Stimulated activated CD4-positive, alpha-beta T cell treated with anti-CD3 and anti-CD28 coated beads, TNF-alpha, amount 100 ng/mL, for 24 hours (primary cell): ENCODE measurements at places on chromosomes 7 and 10.
A peak's percentile ranks its signal among the peaks of the same experiment; 100 is the strongest.

GRCh38 chr10:90871279-90871765, 452 bp upstream of the RPP30 start:
- no peak for DNase-seq

DNA sequence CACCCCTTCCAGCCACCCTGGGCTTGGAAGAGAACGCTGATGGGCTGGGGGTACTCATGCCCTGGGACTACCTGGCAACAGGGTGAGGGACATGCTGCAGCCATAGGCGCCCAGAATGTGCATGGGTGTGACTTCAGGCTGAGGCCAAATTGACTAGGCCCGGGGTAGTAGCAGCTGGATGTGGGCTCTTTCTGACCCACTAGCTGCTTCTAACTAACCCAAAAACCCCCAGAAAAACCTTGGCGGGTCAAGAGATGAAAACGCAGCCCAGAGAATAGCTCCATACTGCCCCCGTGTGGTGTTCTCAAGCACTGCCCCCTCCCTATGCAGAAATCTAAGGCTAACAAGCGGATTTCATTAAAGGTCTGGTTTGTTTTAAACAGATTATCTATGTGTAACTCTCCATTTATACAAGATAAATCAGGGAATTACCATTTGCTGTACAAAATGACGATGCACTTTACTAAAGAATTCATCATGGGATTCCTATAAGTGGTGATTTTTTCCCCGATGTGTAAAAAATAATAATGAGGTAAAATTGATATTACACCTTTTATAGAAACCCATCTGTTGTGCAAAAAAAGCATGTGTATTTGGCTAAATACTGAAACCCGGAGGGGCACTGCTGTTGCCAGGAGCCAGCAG, 4.2 kb downstream of the SMARCD3 start:
- peak; percentile 58 for DNase-seq

DNA sequence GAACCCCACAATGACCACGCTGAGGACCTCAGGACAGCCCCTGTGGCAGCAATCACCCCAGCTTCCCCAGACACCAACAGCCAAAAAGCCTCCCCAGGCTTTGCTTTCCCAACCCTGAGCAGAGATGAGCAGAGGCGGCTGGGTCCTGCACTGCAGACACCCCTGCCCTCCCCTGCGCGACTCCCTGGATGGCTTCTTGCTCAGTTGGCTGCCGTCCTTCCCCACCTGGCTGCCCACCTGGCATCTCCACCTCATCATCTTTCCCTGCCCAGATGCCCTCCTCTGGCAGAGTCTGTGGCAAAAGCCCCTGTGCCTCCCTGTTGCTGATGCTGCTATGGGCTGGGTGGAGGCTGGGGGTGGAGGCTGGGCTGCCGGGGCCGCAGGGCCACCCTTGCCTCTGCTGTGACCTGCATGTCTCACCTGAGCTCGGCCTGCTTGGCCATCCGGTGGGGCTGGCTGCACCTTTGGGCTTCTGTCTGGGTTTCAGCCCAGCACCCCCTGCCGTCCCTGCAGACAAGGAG, 567.7 kb downstream of the TCERG1L start:
- no peak for DNase-seq

- DNase-seq: peak; percentile 57
Observed at GRCh38 chr10:103192451-103193106, 493 bp downstream of the NT5C2 start.

DNA sequence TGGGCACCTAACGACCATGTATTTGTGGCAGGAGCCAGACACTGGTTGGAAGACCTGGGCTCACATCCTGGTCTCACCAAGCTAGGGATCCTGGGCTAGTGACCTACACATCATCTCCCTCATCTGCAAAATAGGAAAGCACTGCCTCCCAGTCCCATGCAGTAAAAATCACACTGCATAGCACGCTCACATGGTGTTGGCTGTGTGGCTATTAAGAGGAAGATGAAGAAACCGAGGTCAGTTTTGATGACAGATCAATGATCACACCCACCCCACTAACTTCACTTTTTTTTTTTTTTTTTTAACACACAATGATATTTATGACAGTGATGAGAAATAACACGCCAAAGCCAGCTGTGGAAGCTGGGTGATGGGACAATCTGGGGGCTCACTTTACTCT, 146.5 kb downstream of the RNF216 start:
- no peak for DNase-seq

GRCh38 chr7:2635810-2636701, 4.3 kb downstream of the TTYH3 start:
- DNase-seq: no peak

DNA sequence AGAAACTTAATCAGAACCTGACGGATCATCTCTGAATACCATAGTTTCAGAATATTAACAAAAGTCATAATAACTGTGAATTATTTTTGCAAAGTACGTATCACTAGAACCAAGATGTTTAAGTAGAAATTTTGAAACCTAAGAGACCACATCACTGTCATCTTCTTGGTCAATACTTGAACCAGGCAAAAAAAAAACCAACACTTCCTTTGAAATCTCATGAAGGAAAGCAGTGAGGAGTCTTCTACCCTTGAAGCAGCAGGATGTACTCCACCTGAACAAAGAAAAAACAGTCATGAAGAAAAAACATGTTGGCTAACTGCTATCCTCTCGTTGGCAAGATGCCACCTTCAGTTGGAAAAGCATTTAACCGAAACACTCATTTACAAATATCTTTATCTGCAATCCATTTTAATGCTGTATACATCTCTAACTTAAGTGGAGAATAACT, 82.4 kb downstream of the SRPK2 start:
- no peak for DNase-seq

DNA sequence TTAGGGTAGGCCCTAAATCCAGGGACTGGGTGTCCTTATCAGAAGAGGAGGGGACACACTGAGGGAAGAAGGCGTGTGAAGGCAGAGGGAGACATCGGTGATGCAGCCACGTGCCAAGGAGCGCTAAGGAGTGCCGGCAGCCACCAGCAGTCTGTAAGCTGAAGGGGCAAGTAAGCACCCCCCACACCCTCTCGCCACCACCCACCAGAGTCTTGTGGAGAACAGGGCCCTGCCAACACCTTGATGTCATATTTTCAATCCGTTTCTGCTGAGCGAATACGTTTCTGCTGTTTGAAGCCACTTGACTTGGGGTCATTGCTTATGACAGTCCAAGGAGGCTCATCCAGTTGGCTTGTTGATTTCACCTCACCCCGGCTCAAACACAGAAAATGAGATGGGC, 37.9 kb downstream of the RGS10 start:
- DNase-seq: no peak

GRCh38 chr10:77522268-77522809, 115.3 kb downstream of the KCNMA1 start:
- no peak for DNase-seq

DNA sequence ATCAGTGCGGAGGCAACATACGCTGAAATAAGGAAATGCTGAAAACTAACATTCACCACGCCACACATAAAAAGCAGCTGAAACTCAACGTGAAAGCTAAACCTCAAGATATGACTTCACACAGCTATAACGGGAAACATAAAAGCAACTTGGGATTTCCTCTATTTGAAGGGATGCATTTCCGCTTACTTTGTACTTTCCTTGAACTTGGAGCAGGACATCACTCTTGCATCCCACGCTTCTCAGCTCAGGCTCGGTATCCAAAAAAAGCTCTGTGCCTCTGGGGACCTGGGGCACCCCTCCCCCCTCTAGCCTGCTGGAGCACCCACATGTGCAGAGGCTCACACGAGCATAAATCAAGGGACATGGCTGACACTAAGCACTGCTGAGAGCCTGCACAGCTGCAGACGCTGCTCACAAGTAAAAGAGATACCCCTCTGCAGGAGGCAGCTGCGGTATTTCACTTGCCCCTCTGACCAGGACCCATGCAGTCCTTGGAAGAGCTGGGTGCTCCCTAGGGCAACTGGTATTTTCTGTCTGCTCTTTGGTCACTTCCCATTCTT, 34.2 kb downstream of the PARD3 start:
- no peak for DNase-seq

DNA sequence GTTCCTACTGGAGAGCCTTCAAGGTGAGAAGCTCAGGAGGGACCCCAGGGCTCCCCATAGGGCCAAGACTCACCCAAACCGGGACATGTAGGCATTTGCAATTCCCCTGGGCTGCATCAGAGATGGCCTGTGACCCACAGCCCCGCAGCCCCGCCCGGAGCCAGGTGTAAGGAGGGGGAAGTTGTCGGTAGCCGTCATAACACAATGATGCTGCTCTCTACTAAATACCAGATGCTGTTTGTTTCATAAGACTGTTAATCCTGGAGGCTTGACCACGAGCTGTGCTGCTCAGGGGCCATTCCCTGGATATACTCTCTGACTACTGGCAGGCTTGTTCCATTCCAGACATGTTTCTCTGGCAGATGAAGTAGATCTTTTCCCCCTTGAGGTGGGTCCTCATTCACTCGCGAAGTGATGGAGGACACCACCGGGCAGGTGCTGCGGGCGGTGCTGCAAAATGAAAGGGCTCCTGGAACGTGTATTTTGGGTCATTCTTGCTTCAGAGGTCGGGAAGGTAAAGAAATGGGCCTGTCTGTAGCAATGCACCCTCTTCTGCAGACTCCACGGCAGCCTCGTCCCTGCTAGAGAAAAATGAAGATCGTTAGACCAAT, 61.1 kb downstream of the MKI67 start:
- DNase-seq: no peak

DNA sequence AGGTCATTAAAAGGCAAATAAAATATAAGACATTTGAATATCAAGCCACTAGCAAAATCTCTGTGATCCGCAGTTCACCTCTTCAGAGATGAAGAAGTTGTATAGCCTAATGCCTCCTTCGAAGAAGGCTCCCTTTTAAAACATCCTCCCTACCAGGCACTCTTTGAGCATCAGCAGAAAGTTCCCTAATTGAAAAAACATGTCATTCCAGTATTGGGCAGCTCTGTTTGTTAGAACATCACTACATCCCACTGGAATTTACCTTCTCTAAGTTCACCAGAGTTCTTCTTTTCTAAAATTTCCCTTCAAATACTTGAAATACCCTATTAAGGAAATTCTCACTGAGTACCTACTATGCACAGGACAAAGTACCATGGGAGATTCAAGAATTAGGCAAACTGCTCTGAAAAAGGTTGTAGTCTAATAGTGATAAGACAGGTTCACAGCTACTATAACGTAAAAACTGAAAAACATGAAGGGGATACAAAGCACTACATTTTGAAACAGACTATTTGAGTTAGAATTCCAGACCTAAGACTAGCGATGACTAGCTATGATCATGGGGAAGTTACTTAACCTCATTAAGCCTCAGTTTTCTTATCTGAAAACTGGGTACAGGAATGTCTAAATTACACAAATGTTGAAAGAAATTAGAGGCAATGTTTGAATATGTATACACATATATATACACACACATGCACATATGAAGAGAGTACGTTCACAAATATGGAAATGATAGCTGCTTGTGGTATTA, 128.7 kb downstream of the ELAPOR2 start:
- no peak for DNase-seq

DNA sequence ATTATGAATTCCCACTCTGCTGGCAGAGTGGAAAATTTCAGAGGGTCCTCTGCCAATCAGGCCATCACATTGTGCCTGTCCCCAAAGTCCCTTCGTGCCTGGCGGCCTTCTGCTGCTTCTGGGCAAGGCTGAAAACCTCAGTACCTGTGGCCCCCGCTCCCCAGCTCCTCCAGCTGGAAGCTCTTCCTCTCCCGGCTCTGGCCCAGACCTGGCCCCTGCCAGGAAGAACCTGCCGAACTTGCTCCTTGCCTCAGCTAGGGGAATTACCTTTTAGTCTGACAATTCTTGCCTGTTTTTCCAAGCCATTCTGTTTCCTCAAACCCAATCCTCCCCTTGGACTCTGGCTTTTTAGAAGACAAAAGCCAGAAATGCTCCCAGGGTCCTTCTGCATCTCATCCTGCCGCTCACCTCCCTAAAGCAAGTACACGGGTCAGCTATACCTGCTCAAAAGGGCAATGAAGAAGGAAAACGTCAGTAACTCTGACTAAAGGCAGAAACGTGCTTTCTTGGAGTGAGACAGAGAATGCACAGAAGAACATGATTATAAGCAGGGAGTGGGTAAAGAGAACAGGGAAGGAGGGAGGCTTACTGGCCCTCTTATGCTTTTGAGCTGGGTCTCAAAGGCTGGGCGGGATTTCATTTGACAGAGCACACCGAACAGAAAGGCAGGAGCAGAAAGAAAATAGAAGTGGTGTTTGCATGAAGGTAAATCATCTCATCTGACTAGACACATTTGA, 28.1 kb upstream of the TRIL start:
- no peak for DNase-seq

DNA sequence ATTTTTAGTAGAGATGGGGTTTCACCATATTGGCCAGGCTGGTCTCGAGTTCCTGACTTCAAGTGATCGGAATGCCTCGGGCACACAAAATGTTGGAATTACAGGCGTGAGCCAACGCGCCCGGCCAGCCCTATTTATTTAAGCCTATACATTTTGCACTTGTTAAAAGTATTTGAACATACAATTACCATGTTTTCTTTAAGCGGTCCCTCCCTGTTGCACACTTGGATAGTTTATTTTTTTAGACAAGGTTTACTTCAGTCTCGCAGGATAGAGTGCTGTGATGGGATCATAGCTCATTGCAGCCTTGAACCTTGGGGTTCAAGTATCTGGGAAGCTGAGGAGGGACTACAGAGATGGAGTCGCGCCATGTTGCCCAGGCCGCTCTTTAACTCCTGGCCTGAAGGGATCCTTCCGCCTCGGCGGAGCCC, 35.7 kb upstream of the SRRM3 start:
- DNase-seq: no peak

DNA sequence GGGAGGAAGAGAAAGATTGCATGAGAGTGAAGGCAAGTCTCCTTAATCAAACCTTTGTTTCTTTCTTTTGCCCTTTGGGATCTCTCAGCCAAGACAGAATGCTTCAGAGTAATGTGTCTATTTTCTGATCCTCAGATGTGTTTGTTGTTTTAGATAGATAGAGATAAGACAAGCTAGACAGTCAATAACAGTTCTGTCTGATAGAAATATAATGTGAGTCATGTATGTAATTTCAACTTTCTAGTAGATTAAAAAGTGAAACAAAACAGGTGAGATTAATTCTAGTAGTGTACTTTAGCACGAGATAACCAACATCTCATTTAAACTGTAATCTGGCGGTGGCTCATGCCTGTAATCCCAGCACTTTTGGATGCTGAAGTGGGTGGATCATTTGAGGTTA, 159.2 kb downstream of the GATA3 start:
- DNase-seq: no peak

DNA sequence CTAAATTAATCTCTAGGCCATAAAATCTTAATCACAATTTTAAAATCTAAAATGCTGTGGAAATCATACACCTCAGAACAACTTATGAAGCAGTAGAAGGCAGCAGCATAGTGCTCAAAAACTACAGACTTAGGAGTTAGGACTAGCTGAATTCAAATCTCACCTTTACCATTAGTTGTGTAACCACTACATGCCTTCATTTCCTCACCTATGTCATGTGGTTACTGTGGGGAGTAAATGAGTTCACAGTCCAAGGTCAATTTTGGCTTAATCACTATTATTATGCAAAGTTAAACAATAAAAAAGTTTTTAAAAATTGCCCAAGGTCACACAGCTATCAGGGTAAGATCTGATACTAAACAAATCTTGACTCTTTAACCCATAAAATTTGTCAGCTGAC, 37.0 kb downstream of the SNX13 start:
- DNase-seq: no peak
